Hepatocyte (in vitro differentiated cells): ENCODE measurements at places on chromosomes 7 and 10.

DNA sequence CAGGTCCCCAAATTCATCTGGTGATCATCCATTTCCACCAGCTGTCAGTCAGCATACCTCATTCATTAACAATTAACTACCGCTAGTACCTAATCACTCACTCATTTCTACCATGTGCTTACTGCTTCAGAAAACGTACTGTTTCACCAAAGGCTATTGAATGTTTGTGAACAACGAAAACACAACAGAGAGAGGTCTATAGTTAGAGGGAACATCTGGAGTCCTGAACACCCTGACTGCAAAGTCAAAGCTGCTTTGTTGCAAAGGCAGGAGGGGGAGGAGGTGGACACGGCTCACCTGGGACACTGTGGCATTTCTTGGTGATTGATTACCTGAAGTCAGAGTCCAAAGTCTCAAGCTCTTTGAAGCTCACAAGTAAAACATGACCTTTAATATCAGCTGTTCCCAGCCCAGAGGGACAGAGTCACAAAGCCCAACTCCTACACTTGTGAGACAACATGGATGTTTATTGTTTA is 342.3 kb upstream of the ADARB2 start:
- peak; percentile 70 for DNase-seq
- peaks cover 9% of the 10 kb centered on the region for H3K4me1 ChIP-seq
- no peaks in the 10 kb centered on the region for H3K36me3 ChIP-seq
- H3K27me3 ChIP-seq: no peaks in the 10 kb centered on the region

DNA sequence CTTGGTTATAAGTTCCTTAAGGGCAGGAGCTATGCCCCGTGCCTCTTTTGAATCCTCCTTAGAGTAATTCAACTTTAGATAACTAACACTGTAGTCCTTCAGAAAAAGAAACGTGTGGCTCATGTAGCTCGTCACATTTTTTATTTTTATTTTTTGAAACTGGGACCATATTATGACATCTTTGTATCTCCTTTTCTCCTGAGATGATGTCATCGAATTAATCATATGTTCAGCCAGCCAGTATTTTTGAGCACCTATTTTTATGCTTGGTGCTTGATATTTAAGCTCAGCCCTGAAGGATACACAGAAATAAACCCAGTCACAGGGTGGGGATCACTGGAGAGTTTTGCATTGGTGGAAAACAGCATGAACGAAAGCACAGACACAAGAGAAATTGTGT is 22.6 kb upstream of the CELF2 start:
- H3K36me3 ChIP-seq: no peaks in the 10 kb centered on the region
- no peak for DNase-seq
- H3K4me1 ChIP-seq: no peaks in the 10 kb centered on the region
- H3K27ac ChIP-seq: no peak overlapping the region
- H3K4me3 ChIP-seq: no peak overlapping the region

- H3K4me1 ChIP-seq: no peaks in the 10 kb centered on the region
- no peaks in the 10 kb centered on the region for H3K27me3 ChIP-seq
- no peak overlapping the region for H3K4me3 ChIP-seq
- no peak overlapping the region for H3K27ac ChIP-seq
Observed at GRCh38 chr7:34109936-34110780, 204.8 kb downstream of the BMPER start.

DNA sequence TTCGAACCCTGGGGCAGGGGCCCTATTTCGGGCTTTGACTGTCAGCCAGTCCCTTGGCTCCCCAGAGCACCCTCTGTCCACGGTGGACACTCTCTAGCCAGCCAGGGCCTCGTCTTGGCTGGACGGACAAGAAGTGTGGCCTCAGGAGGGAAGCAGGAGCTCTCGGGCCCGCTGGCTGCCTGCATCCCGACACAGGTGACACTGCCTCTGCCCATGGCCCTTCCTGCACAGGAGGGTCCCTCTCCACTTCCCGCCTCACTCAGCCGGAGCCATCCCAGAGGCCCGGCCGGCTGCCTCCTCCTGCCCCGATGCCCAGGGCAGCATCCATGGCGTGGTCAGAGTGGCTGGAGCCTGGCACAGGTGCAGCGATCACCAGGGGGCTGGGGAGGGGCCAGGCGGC is 7.9 kb downstream of the ADGRA1 start:
- no peak overlapping the region for H3K4me3 ChIP-seq
- H3K4me1 ChIP-seq: no peaks in the 10 kb centered on the region
- no peak overlapping the region for H3K27ac ChIP-seq
- DNase-seq: no peak
- peaks cover 3% of the 10 kb centered on the region for H3K27me3 ChIP-seq

DNA sequence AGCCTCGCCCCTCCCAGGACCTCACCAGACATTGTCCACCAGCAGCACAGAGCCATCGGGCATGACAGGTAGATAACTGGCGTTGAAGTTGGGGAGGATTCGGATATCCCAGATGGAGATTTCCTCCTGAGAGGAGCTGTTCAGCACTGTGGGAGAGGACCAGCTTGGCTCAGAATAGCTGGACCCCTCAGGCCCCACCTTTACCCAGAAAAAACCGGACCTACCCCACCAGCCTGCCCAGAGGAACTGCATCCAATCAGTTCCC is 1.5 kb downstream of the TRAPPC14 start:
- H3K4me1 ChIP-seq: peaks cover 15% of the 10 kb centered on the region
- DNase-seq: no peak
- H3K36me3 ChIP-seq: no peaks in the 10 kb centered on the region
- peak overlapping the region; percentile 82 for H3K27ac ChIP-seq
- no peaks in the 10 kb centered on the region for H3K27me3 ChIP-seq
- H3K4me3 ChIP-seq: no peak overlapping the region

DNA sequence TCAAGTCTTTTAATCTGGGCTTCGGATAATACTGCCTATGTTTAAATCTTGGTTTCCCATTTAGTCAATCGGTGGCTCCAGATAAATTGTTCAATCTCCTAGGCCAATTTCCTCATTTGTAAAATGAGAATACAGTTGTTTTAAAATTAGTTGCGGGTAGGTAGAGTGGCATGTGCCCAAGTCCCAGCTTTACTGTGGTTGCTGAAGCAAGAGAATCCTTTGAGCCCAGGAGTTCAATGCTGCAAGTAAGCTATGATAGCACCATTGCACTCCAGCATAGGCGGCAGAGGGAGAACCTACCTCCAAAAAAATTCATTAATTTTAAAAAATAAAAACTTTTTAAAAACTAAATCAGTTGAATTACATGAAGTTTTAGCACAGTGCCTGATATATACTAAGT is 7.3 kb downstream of the RNF216 start:
- DNase-seq: no peak
- H3K36me3 ChIP-seq: no peaks in the 10 kb centered on the region
- H3K4me3 ChIP-seq: no peak overlapping the region
- H3K27me3 ChIP-seq: no peaks in the 10 kb centered on the region

GRCh38 chr7:83608716-83609115 is 40.2 kb downstream of the SEMA3E start:
- no peak overlapping the region for H3K27ac ChIP-seq
- H3K36me3 ChIP-seq: no peaks in the 10 kb centered on the region

GRCh38 chr10:116269619-116270018 is 3.4 kb downstream of the GFRA1 start:
- no peaks in the 10 kb centered on the region for H3K36me3 ChIP-seq
- no peak overlapping the region for H3K27ac ChIP-seq
- H3K27me3 ChIP-seq: peaks cover 75% of the 10 kb centered on the region
- DNase-seq: no peak

GRCh38 chr10:95742485-95742884 is 13.5 kb upstream of the ENTPD1 start:
- H3K27me3 ChIP-seq: no peaks in the 10 kb centered on the region
- H3K36me3 ChIP-seq: no peaks in the 10 kb centered on the region
- no peaks in the 10 kb centered on the region for H3K4me1 ChIP-seq

GRCh38 chr10:70162151-70162891 is 8.0 kb downstream of the SAR1A start:
- no peak overlapping the region for H3K27ac ChIP-seq
- no peak for DNase-seq
- no peaks in the 10 kb centered on the region for H3K27me3 ChIP-seq
- peaks cover 6% of the 10 kb centered on the region for H3K4me1 ChIP-seq

DNA sequence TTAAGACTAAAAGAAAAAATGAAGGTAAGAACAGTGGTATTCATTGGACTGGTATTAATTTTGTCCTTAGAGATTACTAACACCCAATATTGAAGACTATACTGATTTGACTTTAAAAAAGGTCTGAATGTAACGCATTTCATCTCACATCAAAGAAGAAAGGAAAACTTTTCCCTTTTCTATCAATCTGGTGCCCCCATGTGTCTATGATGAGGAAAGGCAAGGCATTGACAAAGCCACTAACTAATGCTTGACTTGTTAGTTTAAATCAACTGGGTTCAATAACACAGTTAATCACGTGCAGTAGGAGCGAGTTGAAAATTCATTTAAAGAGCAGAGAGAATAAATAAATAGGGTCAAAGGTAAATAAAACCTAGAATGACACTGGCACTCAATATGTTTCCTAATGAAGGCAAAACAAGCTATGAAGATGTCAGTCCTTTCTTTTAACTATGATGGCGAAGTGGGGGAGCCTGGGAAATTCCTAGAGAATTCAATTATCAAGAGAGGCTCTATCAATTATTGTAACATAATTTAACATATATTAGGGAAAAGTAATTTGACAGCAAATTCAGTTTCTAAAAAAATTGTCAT is 180.9 kb downstream of the ANK3 start:
- H3K27me3 ChIP-seq: no peaks in the 10 kb centered on the region
- H3K27ac ChIP-seq: no peak overlapping the region
- peak; percentile 63 for DNase-seq
- no peak overlapping the region for H3K4me3 ChIP-seq
- H3K36me3 ChIP-seq: no peaks in the 10 kb centered on the region
- no peaks in the 10 kb centered on the region for H3K4me1 ChIP-seq

DNA sequence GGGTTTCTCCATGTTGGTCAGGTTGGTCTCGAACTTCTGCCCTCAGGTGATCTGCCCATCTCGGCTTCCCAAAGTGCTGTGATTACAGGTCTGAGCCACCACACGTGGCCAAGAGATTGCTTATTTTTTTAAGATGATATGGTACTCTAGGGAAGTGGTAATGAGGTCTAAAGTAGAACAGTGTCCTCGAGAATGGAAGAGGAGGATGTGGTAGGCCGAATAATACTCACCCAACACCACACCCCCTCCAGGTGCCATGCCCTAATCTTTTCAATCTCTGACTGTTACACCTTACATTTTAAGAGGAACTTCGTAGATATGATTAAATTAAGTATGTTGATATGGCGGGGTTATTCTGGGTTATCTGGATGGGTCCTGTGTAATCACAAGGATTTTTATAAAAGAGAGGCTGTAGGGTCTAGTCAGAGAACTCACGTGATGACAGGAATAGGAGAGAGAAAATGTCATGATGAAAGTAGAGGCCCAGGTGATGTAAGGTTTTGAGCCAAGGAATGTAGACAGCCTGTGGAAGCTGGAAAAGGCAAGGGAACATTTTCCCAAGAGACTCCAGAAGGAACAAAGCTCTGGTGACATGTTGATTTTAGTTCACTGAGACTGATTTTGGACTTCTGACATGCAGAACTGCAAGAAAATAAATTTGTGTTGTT is 29.5 kb downstream of the CDK13 start:
- no peak overlapping the region for H3K27ac ChIP-seq
- no peak for DNase-seq
- no peaks in the 10 kb centered on the region for H3K27me3 ChIP-seq
- H3K36me3 ChIP-seq: no peaks in the 10 kb centered on the region
- H3K4me1 ChIP-seq: no peaks in the 10 kb centered on the region

DNA sequence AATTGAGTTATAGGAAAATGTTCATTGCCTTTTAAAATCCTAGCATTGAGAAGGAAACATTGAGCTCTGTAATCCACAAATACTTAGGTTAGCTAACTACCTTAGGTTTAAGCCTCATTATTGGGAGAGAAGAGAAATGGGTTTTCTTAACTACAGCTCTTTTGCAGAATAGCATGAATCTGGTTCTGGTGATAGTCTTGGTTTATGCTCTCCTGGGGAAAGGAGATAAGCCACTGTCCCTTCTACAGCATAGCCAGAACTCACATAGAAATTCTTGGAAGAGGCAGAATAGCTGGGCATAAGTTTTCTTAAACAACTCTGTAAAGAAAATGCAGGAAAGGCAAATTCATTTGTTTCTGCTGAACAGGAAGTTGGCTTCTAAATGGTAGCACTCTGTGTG is 378.6 kb upstream of the CHRM2 start:
- H3K36me3 ChIP-seq: no peaks in the 10 kb centered on the region
- no peaks in the 10 kb centered on the region for H3K4me1 ChIP-seq
- no peak overlapping the region for H3K4me3 ChIP-seq
- DNase-seq: no peak
- no peak overlapping the region for H3K27ac ChIP-seq
- no peaks in the 10 kb centered on the region for H3K27me3 ChIP-seq

DNA sequence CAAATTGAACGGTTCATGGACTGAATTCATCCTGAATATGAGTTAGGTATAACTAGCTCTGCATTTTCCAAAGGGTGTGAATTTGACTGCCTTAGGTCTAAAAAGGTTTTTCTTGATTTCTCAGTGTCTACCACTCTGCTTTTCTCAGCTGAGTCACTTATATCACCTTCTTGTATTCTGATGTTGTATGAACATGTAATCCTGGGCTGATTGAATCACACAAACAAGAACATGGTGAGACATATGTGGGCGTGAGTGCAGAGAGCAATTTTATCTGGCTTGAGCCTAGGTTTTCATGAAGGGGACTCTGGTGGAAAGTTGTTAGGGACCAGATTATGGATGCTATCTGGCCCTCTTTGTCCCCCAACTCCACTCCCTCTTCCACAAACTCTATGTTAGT is 239.8 kb downstream of the SUGCT start:
- H3K36me3 ChIP-seq: no peaks in the 10 kb centered on the region
- no peaks in the 10 kb centered on the region for H3K27me3 ChIP-seq
- DNase-seq: no peak
- no peak overlapping the region for H3K27ac ChIP-seq
- no peak overlapping the region for H3K4me3 ChIP-seq
- no peaks in the 10 kb centered on the region for H3K4me1 ChIP-seq

GRCh38 chr10:119177708-119178371 is 772 bp downstream of the PRDX3 start:
- H3K36me3 ChIP-seq: no peaks in the 10 kb centered on the region
- peak overlapping the region; percentile 91 for H3K27ac ChIP-seq
- no peak for DNase-seq
- peak overlapping the region; percentile 76 for H3K4me3 ChIP-seq

GRCh38 chr10:129390147-129390546 is 76.9 kb upstream of the MGMT start:
- peaks cover 4% of the 10 kb centered on the region for H3K4me1 ChIP-seq
- no peak overlapping the region for H3K4me3 ChIP-seq
- no peak for DNase-seq
- no peaks in the 10 kb centered on the region for H3K36me3 ChIP-seq
- no peaks in the 10 kb centered on the region for H3K27me3 ChIP-seq
- no peak overlapping the region for H3K27ac ChIP-seq
